ENCODE measurements at places on chromosomes 1 and 21.

DNA sequence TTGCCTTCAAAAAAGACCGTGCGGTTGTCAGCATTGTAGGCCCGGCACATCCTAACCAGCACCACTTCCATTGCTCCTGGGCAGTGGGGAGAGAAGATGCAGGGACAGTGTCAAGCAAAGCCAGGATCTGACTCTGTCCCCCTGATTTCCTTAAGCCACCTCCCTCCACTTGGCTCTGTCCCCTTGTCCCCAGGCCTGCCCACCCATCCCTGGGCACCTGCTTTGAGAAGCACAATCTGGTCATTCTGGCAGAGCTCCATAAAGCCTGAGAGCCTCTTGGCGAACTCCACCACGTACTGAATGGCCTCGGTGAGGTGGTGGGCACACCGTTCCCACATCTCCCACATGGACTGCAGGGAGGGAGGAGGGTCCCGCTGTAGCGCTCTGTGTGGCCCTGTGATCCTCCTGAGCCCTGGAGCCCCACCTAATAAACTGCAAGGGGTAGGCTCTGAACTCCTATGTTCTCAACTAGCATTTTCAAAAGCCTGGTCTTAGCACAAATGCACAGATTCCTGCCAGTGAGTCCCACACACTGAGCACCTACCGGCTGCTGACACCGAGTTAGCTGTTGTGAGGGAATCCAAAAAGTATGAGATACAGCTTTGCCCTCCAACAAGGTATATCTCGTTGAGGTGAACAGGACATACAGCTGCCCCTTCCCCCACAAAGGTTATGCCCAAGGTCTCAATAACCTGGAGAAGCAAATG lies 8.2 kb upstream of the LINGO4 start:
- DNase-seq, result no peak

- DNase-seq, result no peak
Observed at GRCh38 chr1:226362361-226362760, 45.5 kb downstream of the PARP1 start.

GRCh38 chr1:51172811-51173210 lies 63.3 kb upstream of the RNF11 start:
- DNase-seq, result no peak

DNA sequence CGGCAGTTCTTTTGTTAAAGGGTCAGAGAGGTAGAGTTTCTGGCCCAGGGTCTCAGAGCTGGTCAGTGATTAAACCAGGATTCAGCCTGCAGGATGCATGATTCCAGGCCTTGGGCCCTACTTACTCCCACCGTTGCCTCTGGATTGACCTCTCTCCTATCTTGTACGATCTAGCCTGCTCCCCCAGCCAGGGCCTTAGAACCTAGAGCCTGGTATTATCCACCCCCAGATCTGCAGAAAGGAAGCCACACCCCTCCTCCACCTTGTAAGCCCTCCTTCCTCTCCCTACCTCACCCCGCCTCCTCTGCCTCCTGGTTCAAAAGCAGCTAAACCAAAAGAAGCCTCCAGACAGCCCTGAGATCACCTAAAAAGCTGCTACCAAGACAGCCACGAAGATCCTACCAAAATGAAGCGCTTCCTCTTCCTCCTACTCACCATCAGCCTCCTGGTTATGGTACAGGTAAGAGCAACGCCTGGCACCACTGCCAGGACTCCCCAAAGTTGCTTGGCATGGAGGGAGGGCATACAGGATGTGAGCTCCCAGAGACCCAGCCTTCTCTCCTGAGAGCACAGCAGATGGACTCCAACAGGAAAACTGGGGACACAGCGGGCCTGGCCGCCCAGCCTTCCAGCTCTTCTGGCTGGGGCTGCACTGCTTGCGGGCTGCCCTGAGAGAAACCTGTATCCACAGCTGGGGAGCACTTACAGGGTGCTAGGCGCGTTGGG lies at the start of gene CD52:
Gene CD52, plus strand, starts transcription at position 347 of the 726 bp plus-strand sequence. Its CDS starts 60 bp downstream, at position 407.
- DNase-seq, result no peak

GRCh38 chr1:10724948-10725847 lies 71.2 kb downstream of the CASZ1 start:
- peak; percentile 50 for DNase-seq

- no peak for DNase-seq
Observed at GRCh38 chr1:37677143-37677439, 15.2 kb upstream of the CDCA8 start.

GRCh38 chr1:203214871-203215270 lies 14.6 kb downstream of the CHIT1 start:
- DNase-seq, result no peak

- peak; percentile 96 for DNase-seq
Observed at GRCh38 chr1:21931171-21932093, 5.7 kb downstream of the HSPG2 start.

DNA sequence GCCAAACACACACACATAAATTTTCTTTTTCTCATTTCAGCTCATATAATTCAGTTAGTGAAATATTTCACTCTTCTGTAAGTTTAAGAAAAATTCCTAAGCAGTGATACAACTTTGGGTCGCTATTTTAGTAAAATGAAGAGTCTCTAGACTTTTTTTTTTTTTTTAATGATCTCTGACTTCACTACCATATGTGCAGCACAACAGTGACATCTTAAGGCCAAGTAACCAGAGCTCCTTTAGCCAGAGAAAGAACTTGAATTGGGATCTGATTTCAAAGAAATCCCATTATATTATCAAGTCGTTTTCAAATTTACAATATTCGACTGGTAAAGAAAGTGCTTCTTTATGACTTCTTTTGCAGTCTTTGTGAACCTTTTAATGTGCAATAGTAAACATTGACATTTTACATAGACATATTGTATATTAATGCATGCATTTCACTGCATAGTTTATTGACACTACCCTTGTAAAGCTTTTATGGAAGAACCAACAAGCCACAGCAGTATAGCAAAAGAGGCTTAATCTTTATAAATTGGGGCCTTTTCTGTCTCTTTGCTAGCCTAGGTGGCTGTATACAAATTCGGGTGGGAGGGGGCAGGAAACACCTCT lies 62.2 kb downstream of the LRRC40 start:
- peak; percentile 24 for DNase-seq

- no peak for DNase-seq
Observed at GRCh38 chr1:211939876-211940468, 95.4 kb downstream of the INTS7 start.

DNA sequence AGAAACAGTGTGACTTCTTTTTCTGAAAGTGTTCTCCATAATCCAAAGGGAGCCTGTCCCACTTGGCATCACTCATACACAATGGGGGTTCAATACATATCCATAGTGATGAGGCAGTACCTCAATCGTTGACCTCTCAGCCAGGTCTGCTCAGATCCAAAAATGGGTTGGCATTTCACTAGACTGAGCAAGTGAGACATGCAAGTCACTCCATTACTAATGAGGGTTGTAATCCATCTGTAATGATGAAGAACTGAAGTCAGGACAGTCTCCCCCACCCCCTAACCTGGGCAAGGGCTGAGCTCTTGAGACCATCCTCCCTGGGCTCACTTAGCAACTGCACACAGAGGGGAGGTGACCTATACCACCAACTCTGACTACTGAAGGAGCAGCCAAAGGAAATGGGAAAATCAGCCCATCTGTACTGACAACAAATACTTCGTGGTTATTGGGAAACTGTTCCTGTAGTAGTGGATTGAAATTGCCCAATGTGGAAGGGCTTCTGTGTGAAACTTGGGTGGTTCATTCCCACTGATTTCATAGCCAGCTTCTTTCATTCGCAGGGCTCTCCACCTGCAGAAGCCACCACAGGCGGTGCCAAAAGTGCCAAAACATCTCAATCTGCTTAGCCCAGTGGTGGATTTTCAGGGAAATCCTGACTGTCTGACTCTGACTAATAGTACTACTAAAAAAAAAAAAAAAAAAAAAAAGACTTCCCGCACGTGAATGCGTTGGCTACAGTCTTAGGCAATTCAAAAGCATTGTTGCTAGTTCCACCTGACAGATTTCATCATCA lies 5.0 kb downstream of the NGF start:
- peak; percentile 80 for DNase-seq

Measured in M059J (cell line).